ENCODE measurements at places on chromosomes 12 and 14. TPM values are rescaled to one million over a fixed set of nuclear protein-coding genes. Genes with fewer than 3 reads are reported as not detected.

Gene PLA2G1B
- not detected for total RNA-seq

Gene UBE3B
- 23.0 TPM for total RNA-seq

Gene MEG3
- total RNA-seq, result 10.1 TPM

Gene MYF6
- not detected for total RNA-seq

Gene PARPBP
- total RNA-seq, result 13.5 TPM

Gene PLCZ1
- total RNA-seq, result not detected

Gene AGAP2
- total RNA-seq, result 0.26 TPM

Gene ESRRB
- total RNA-seq, result not detected

Gene METTL3
- total RNA-seq, result 46.1 TPM

Gene RGS6
- not detected for total RNA-seq
